ENCODE measurements at places on chromosomes 5 and 9.

GRCh38 chr9:89710697-89711096 is 105.9 kb downstream of the GADD45G start:
- DNase-seq = no peak

GRCh38 chr5:60370508-60370907 is 329.5 kb downstream of the DEPDC1B start:
- DNase-seq = no peak

DNA sequence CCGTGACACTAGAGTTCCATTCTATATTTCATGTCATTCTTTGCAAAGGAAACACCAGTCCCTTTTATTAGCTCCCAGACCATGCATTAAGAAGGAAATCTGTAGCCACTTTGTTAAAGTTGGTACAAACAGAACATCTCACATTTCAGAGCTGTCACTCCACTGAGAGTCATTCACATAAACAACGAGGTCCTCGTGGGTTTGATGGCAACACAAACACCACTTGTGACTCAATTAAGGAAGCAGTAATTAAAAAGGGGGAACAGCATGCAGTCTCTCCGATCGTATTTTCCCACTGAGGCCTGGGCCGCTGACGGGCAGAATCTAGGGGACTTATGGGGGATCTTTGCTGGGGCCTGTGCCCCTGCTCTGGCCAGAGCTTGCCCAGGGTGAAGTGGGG is 94.2 kb upstream of the ZNF618 start:
- DNase-seq = no peak

- no peak for DNase-seq
Measured at GRCh38 chr5:75358117-75358516, 21.1 kb downstream of the HMGCR start.

DNA sequence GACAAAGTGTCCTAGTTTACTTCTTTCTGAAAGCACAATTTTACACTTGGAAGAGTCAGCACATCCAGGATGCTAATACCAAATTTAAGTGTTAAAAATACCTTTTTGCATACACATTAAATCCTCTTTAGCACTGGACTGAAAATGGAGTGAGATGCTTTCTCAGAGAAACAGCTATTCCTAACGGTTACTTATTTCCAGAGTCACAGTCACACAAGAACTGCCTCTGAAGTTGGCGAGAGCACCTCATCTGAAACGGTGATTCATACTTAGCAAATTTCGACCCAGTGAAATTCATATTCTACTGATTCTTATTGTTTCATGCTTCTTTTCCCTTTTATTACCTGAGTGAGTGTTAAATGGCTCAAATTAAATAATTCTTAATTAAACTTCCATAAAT is 12.2 kb downstream of the CDH18 start:
- no peak for DNase-seq

DNA sequence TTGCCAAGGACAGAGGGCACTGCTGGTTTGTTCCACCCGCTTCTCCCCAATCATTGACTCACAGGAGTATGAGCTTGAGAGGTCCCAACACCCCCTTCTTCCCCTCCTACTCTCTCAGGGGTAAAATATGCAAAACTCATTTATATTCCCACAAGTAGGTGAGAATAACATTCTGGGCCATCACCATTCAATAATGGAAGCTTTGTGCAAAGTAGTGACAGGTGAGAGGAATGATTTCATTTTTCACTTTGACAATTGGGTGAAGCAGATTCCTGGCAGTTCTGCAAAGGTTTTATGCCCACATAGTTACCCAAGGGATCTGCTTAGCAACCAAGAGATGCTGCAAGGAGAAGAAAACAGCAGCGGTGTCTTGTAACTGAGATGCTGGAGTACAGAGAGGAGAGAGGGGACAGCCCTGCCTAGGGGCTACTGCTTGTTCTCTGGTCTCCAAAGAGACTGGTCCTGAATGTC is 137.6 kb downstream of the CMYA5 start:
- DNase-seq = no peak

GRCh38 chr9:117707561-117707960 is 3.4 kb downstream of the TLR4 start:
- DNase-seq = no peak

GRCh38 chr5:149474198-149474597 is 77.0 kb downstream of the CSNK1A1 start:
- DNase-seq = no peak

DNA sequence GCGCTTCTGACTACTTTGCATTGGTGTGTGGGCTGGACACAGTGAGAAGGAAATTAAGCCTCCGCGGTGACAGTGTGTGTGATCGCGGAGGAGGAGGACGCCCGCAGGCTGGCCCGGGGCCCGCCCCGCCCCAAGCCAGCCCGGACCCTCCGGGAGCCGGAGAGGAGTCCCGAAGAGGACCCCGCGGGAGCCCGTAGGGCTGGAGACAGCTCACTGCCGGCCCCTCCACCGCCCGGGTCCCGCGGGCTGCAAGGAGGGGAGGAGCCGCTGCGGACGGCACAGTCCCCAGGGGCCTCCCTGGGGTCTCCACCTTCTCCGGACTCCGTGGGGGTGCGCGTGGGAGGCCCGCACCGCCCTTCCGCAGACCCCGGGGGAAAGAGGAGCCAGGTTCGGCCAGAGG is 146.4 kb upstream of the ERCC6L2 start:
- no peak for DNase-seq
